K562 (cell line): ENCODE measurements at places on chromosomes 4 and X. TPM values are rescaled to one million over a fixed set of nuclear protein-coding genes. Genes with fewer than 3 reads are reported as not detected.

DNA sequence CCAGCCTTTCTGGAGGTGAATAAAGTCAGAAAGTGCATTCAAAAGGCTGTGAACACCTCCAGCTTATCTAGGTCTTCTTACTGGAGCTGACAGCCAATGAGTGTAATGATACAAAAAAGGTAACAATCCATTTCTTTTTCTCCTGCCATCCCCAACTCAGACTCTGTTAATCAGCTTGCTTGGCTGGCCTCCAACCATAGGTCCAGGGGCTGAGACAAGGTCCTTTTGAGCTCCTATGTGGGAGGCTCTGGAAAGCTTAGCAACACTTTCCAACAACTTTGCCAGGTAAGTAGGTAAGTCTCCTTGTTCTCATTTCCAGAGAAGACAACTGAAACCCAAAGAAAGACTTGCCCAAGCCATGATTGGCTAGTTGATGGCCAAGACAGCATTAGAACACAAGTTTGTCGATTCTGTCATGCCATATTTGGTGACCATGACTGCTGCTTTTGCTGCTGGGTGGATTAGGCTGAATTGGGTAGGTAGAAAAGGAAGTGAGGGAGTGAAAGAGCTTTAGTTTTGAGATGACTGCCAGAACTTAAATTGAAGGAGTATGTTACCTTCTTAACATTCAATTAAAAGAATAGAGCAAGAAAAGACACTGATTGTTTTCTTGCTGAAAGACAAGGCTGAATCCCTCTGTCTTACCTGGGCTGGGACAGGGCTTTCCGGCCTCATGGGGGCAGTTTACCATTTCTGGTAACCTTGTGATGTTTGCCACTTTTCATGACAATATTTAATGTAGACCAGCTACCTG is 22.8 kb downstream of the VSIG4 start:
- DNase-seq = no peak

DNA sequence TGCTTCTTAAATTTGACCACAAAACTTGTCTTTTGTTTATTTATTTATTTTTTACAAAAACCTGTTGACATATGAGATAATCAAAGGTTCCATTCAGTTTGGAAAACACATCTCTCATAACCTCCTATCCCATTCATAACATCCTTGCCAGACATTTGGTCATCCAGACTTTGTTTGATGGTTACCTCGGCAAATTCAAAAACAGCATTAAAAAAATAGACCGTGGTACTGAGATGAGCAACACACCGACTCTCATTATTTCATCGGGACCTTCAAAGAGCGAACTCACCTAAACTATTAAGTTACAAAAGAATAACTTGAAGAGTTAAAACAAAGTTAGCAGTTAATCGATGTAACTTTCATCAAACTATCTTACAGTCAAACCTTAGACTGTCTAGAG is 85.8 kb upstream of the RPS6KA3 start:
- DNase-seq = no peak

GRCh38 chr4:137881641-137882040 is 349.3 kb upstream of the PCDH18 start:
- no peak for DNase-seq

GRCh38 chr4:183996868-183997267 is 91.8 kb downstream of the STOX2 start:
- DNase-seq = no peak

The C4orf36 gene
- not detected in 2 replicates for total RNA-seq

The DIPK2B gene
- total RNA-seq = not detected in 2 replicates

The LAS1L gene
- 87.7 and 92.6 TPM in 2 replicates for total RNA-seq

The FAM241A gene
- total RNA-seq = 5.0 and 5.4 TPM in 2 replicates

DNA sequence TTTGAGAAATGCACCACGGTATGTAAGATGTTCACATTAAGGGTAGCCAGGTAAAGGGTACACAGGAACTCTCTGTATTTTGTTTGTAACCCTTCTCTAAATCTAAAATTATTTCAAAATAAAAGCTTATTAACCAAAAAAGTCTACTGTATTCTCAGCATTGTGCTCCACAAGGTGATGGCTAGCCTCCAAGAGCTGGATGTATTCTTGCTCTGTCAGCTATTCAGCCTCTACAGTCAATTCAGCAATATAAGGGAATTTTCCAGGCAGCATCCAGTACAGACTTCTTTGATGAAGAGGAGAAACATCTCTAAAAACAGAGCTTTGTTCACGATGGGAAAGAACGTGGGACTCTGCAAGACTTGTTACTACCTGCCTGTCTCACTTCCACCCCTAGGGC is 63.5 kb upstream of the MAOA start:
- DNase-seq = no peak

GRCh38 chr4:143353797-143354196 is 17.1 kb downstream of the GAB1 start:
- DNase-seq = no peak

- DNase-seq = no peak
Observed at GRCh38 chr4:772776-773175, 53.2 kb downstream of the CPLX1 start.

DNA sequence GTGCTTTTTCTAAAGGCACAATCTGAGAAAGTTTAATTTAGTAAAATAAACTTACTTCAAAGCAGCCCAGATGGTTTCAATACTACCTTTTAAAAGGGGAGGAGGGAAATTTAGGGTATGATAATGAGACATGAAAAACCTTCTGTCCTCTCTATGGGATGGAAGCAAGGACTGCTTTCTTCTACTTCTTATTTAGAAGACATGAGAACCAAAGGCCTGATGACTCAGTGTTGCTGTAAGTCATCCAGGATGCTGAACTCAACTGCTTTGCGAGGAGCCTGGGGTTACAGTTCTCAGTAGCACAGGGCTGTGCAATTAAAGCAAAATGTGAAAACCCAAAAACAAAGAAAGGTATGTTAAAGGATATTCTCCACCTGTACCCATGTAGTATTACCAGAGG is 140.8 kb upstream of the EDNRA start:
- no peak for DNase-seq

DNA sequence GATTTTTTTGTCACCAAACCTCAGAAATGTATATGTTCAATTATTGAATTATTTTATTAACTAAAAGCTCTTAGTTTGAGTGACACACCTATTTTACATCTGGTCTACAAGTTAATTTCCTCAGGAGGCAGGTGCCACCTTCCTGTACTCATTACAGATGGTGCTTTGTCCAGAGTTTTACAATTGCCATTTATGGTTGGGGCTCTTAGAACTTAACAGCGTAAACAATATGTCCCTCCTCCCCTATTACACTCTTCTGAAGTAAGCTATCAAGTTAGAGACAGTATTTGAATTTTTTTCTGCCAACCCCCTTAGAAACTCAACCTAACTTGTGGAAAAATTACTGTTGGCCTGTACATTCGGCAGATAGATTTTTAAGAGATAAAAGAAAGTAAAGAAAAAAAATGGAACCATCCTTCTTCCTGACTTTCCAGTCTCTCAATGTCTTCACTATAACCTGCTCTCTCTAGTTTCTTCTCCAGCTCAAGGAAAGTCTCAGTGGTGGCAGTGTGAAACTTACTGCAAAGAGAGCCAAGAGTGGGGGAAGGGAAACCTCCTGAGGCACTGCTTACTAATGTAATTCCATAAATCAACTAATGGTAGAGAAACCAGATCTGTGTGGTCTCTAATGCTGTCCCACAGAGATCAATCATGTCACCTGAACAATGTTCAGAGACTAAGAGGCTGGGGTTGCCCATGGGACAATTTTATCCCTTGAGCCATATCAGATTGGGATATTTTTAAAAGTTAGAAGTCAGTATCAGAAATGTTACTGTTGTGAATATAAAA is 7.8 kb downstream of the CXXC4 start:
- DNase-seq = no peak

The FHDC1 gene
- 0.16 and 0.18 TPM in 2 replicates for total RNA-seq

GRCh38 chr4:4871573-4872313 is 12.3 kb downstream of the MSX1 start:
- DNase-seq = no peak

DNA sequence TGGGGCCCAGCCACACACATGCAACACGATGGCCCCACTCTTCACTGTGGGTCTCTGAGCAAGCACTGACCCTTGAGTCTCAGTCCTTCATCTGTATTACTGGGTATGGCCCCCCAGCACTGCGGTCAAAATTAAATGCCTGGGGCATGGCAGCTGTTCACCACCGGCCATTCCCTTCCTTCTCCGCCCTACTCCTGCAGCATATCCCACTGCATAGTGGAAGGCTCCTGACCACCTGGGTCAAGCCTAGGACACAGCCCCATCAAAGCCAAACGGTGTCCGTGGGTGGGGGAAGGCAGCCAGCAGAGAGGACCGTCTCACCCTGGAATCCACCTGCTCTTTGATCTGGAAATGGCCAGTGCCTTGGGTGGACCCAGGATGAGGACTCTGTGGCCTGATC is 30.7 kb downstream of the PPP2R2C start:
- DNase-seq = no peak

DNA sequence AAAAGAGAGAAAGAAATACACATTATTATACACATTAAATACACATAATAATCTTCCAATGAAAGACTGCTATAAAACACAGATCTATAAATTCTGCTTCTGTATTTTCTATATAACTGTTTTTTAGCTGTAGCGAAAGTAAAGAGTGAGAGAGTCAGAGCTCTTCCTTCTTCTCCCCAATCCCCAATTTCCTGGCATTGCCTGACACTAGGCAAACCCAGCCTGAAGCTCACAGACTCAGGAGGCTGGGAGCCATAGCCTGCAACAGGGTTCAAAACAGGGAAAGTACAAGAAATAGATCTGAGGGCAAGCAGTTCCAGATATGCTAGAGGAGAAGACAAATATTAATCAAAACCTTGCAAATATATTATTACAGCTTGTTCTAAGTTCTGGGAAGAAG is 201.6 kb downstream of the HNRNPD start:
- DNase-seq = no peak

DNA sequence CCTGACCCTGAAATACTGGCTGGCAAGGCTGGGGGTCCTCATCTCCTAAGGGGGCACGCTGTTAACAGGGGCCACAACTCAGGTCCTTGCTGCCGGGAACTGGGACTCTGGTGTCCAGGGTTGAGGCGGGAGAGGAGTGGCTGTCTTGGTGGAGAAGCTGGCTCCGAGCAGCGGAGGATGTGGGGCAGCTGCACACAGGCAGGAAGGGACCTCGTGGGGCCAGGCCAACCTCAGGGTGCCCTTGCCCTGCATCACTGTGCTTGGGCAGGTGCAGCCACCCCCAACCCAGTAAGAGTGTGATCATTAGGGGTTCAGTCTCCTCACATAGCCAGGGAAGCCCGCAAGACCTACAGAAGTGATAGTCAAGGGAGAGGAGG is 12.6 kb upstream of the PDE6B start:
- DNase-seq = no peak

DNA sequence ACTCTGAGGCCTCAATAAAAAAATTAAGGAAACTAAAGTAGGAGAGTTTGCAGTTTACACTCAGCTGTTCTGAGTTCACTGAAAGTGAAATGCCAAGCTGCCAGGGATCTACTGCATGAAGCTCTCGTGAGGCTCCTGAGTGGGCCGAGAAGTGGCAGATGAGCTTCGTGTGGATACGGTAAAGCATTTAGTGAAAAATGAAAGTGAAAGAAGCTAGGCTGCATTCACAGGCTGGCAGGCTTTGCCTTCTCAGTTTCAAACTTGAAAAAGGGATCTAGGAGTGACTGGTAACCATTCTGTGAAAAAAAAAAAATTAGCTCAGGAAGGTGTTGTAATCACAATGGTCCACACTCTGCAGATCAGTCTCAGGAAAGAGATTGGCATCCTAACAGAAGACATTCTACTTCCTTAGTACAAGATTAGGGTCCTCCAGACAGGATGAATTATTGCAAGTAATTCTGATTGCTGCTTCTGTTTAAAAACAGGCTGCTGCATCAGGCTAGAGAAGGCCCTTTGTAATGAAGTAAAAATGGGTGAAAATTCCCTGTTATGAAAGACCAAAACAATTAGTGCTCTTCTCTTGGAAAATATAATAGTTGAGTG is 679.9 kb downstream of the RPA4 start:
- no peak for DNase-seq

The SLC10A4 gene
- 16.9 and 18.0 TPM in 2 replicates for total RNA-seq

GRCh38 chrX:63513825-63514568 is 162.9 kb upstream of the SPIN4 start:
- no peak for DNase-seq

DNA sequence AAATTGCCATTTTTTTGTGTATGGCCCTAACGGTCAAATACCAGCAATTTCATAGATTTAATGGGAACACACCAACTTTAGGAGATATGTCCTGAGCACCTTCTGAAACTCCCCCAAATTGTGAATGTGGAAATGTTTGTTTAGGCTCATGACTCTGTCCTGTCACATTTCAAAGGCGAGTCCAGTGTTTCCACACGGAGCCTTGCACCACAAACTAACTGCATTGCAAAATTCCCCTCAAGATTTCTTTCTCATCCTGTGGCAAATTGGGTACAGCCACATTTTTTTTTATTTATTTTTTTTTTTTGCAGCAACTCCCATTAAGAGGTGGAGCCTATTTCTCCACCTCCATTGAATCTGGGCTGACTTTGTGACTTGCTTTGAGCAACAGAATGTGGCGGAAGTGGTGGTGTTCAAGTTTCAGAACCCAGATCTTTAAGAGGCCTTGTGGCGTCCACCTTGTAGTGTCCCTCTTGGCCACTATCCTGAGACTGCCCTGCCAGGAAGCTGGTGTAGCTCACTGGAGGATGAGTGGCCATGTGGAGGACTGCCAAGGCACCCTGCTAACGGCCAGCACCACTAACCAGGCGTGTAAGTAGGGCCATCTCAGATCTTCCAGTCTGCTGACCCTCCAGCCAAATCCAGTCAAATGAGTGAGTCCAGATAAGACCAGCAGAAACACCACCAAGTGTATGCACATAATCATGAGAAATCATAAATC is 172.4 kb upstream of the SCML1 start:
- DNase-seq = no peak

GRCh38 chrX:11381464-11381863 is 88.3 kb downstream of the AMELX start:
- DNase-seq = peak; percentile 84

The LONRF3 gene
- total RNA-seq = 9.4 and 10.1 TPM in 2 replicates

The CYBB gene
- total RNA-seq = 0.87 and 0.91 TPM in 2 replicates

DNA sequence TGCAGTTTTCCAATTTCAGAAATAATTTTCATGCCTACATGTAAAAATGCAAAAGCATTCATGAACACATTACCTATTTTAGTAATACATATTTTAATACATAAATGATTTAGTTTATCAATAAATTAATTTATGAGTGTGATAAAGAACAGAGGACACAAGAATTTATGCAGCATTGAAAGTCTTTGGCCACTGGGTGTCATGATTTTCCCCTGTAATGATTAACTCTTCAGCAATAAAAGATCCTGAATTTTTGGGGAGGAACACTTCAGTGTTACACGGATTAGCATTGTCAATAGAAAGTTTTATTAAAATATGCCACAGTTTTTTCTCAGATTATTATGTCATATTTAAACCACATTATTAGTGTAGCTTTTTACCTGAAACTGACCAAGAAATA is 8.6 kb upstream of the VCX2 start:
- DNase-seq = no peak

DNA sequence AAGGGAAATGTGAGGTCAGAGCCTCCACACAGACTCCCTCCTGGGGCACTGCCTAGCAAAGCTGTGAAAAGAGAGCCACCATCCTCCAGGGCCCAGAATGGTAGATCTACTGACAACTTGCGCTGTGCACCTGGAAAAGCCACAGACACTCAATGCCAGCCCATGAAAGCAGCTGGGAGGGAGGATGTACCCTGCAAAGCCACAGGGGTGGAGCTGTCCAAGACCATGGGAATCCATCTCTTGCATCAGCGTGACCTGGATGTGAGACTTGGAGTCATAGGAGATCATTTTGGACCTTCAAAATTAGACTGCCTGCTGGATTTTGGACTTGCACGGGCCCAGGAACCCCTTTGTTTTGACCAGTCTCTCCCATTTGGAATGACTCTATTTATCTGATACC is 22.8 kb downstream of the CDKN2AIP start:
- no peak for DNase-seq

The ADGRL3 gene
- total RNA-seq = 0.09 and 0.11 TPM in 2 replicates
